ENCODE measurements at places on chromosomes 1 and 21.

DNA sequence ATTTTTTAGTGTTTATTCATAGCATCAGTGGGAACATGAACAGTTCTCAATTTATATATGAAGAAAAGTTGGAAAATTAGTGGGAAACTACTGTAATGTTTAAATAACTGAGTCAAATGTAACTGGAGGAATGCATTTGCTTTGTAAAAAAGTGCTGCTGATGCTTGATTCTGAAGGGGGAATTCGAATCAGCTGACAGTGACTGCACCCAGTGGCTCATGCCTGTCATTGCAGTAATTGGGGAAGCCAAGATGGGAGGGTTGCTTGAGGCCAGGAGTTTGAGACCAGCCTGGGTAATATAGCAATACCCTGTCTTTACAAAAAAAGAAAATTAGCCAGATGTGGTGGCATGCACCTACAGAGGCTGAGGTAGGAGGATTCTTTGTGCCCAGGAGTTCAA lies 398.4 kb downstream of the ZP4 start:
- no peak for DNase-seq

GRCh38 chr1:211579440-211580302 lies 710 bp upstream of the SLC30A1 start:
- peak; percentile 63 for DNase-seq

DNA sequence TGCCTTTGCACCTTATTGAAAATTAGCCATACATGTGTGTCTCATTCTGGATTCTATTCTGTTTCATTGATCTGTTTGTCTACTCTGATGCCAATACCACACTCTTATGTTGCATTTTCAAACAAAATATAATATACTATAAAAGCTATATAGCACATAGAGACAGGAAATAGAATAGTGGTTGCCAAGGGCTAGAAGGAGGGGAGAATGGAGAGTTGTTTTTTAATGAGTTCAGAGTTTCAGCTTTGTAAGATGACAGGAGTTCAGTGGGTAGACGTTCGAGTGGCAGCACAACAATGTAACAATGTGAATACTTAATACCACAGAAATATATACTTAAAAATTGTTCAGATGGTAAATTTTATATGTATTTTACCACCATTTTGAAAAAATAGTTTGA lies 17.0 kb downstream of the RLF start:
- no peak for DNase-seq

- peak; percentile 84 for DNase-seq
These were observed at the start of gene RNF220 for GRCh38 chr1:44405031-44405797. Gene RNF220, plus strand, starts transcription at chr1:44405255.

GRCh38 chr1:15627343-15627988 lies 10.2 kb downstream of the DDI2 start:
- DNase-seq = no peak

DNA sequence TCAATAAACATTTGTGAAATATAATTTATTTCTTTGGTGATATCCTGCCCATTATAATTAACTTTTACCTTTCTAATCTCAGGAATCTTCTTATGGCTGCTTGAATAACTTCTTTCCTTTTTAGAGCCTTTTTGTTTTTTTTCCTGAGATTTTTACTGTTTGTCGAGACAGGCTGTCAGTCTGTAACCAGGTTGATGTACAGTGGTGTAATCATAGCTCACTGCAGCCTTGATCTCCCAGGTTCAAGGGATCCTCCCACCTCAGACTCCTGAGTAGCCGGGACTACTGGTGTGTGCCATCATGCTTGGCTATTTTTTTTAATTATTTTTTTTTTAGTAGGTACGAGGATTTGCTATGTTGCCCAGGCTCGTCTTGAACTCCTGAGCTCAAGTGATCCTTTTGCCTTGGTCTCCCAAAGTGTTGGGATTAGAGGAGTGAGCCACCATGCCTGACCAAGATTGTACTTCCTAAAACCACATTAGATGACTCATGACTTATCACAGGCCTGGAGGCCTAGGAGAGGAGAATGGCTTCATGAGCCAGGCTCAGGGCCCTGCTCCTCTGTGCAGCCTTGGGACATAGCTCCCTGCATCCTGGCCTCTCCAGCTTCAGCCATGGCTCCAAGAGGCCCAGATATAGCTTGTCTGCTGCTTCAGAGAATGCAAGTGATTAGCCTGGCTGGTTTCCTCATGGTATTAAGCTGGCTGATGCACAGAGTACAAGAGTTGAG lies 48.6 kb downstream of the CTH start:
- no peak for DNase-seq

GRCh38 chr1:93541045-93541444 lies 93.1 kb downstream of the FNBP1L start:
- DNase-seq = no peak

DNA sequence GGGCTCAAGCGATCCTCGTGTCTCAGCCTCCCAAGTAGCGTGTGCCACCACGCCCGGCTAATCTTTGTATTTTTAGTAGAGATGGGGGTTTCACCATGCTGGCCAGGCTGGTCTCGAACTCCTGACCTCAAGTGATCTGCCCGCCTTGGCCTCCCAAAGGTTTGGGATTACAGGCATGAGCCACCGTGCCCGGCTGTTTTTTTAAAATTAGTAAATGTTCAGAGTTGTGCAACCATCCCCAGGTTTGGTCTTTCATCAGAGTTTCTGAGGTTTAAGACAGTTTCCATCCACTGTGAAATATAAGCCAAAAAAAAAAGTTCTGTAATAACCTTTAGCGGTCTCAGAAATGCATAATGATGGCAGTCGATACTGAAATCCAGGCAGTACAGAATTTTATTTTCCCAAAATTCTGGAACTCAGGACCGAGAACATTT lies 550 bp upstream of the SYT11 start:
- DNase-seq = no peak

GRCh38 chr1:184649451-184649888 lies 105.2 kb downstream of the EDEM3 start:
- no peak for DNase-seq

DNA sequence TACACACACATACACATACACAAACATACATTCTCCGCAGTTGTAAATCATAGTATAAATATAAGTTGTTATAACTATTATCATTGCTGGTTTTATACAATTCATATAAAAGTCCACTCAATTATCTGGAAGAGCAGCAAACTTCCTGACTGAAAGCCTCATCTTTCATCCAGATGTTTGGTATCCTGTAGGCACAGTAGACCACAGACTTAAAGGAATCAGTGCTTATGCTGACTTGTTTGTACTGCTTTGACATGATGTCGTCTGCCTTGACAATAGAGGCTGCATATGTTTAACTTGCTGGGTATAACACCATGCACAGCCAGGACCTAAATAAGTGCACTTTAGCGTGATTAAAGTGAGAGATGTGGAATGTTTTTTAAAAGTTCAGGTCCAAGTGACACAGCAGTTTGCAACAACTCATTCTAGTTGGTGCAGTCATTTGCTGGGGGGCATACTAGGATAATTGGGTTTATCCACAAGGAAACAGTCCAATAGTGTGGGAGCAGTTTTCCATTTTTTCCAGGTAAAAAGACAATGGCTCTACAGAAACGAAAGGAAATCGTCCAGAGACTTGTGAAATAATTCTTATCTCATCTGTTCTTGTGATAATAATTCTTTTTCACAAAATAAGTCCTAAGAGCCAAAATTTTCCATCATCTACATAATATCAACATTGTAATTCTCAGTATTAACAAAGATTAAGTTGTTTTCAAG lies 110.3 kb upstream of the TSPAN2 start:
- no peak for DNase-seq

GRCh38 chr1:96481409-96481808 lies 240.2 kb upstream of the PTBP2 start:
- no peak for DNase-seq

- no peak for DNase-seq
These were observed 20.8 kb upstream of the LAPTM5 start for GRCh38 chr1:30778154-30778978.

- DNase-seq = no peak
These were observed 66.6 kb upstream of the CACHD1 start for GRCh38 chr1:64403331-64403730.

DNA sequence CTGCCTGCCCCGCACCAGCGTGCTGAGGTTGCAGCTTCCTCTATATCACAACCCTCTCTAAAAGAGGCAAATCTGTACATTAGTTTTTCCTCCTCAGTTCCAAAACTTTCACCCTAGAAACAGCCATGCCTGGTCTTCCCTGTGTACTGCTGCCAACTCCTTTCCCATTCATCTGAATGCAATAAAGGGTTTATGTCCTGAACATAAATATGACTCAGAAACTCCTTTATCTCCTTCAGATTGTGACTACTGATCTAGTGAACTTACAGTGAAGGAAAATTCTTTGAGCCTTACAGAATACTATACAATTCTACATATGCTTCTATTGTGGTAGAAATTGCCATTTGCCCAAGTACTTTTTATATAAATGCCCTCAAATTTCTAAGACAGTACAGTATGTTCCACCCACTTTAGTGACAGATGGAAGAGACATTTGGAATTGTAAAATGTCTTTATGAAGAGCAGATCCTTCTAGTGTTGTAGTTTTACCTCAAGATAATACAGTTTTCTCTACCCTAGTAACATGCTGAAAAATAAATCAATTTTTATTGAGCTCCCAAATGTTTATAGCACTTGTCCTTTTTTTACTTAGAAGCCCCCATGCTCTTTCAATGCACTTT lies 345.1 kb upstream of the SNX7 start:
- no peak for DNase-seq

DNA sequence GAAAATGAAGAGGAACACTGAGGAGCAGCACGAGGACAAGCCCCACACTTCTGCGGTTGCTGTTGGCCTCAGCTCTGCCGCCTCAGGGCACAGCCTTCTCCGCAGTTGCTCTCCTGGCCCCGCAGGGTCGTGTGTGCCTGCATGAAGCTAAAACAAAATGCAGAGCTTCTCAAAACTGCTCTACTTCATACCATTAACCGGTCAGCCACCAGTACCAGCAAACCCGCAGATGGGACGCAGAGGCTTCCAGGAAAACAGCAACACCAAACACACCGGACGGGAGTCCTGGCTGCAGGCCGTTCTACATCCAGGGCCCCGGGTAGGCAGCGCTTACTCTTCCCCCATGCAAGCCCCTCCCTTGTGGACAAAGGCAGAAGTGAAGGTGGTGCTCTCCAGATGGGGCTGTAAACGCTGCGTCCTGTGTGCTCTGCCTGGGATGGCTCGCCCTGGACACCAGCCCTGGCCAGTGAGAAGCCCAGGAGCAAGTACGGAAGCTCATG lies 7.1 kb upstream of the C1orf159 start:
- no peak for DNase-seq
